ENCODE measurements at places on chromosomes 5 and 9. TPM values are rescaled to one million over a fixed set of nuclear protein-coding genes. Genes with fewer than 3 reads are reported as not detected.

PCDHGC3 gene
- total RNA-seq: 38.1 TPM

CLIC3 gene
- not detected for total RNA-seq

TLX3 gene
- not detected for total RNA-seq

OCLN gene
- total RNA-seq: 0.52 TPM

CDC25C gene
- total RNA-seq: 3.7 TPM

BRINP1 gene
- under 0.01 TPM for total RNA-seq

STOML2 gene
- 93.9 TPM for total RNA-seq

SLC6A3 gene
- not detected for total RNA-seq

IL3 gene
- total RNA-seq: not detected

MYMK gene
- 8.9 TPM for total RNA-seq

TLR4 gene
- total RNA-seq: 8.9 TPM

Data from skeletal muscle tissue (tissue), 5 donors.